Effector memory CD4-positive, alpha-beta T cell (primary cell): ENCODE measurements at places on chromosomes 5 and 9.

GRCh38 chr5:123786411-123786810 is 274.4 kb downstream of the CSNK1G3 start:
- DNase-seq: no peak

- DNase-seq: no peak
Observed at GRCh38 chr9:83570359-83570758, 32.2 kb upstream of the FRMD3 start.

DNA sequence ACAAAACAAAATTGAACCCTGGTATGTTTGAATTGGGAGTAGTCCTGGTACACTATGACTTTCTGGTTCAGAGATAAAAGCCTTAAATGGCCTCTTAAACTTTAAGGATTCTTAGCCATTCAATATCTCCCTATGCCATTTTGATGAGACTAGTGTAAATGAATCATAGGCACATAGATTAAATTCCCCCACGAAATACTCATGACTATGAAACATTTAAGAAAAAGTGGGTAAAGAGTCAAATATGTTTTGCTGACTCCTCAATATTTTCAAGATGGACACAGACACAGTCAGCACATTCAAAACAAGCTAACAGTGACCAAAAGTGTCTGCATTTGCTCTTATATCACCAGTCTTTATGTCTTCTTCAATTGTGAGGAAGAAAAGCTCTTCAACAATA is 278.3 kb downstream of the PDE4D start:
- no peak for DNase-seq

DNA sequence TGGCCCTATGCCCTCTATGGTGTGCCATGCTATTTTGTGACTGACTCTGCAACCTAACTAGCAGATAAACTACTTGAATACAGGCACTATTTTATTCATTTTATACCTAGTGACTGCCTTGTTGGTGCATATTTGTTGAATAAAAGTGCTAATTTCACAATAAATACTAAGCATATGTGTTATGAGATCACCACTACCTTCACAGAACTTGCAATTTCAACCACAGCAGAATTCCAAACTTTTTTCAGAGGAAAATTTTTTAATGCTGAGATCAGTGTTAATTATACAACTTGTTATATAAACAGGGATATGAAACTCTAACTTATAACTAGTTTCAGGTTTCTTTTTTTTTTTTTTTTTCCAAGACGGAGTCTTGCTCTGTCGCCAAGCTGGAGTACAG is 94.8 kb downstream of the NR3C1 start:
- DNase-seq: no peak

DNA sequence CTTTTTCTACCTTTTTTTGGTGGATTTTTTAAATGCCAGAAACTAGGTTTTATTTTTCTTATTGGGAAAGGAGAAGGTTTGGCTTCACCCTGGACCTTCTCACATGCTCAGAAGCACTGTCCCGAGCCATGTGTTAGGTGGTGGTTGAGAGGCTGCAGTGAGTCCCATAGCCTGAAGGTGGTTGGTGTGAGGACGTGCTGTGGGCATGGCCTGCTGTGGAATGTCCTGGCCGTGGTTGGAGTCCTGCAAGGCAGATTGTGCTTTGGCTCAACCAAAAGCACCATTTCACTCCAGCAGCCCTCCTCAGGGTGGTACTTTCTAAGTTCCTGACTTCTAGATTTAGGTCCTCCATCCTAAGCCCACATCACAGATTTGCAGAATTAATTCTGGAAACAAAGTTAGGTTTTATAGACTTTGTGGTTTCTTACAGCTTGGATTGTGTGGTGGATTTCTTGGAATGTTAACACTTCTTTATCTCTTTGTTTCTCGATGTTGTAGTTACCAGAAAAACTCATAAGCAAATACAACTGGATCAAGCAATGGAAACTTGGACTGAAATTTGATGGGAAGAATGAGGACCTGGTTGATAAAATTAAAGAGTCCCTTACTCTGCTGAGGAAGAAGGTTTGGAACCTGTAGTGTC is 22.6 kb downstream of the OTULIN start:
- no peak for DNase-seq

DNA sequence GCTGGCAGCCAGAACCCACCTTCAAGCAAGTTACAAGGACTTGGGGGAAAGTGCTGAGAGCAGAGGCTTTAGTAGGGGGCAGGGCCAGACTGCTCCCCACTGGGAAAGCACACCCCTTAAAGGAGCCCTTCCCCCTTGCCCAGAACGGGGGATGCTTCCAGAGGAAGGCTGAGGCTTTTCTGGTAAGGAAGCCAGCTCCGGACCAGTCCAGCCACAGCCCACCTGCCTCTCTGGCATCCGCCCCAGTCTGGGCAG is 4.2 kb upstream of the DPM2 start:
- no peak for DNase-seq
